ENCODE measurements at places on chromosomes 3 and 15.

- no peak for DNase-seq
Observed at GRCh38 chr15:48178648-48178931, 495 bp upstream of the MYEF2 start.

GRCh38 chr3:160114355-160114995, 110.7 kb upstream of the C3orf80 start:
- DNase-seq = no peak

DNA sequence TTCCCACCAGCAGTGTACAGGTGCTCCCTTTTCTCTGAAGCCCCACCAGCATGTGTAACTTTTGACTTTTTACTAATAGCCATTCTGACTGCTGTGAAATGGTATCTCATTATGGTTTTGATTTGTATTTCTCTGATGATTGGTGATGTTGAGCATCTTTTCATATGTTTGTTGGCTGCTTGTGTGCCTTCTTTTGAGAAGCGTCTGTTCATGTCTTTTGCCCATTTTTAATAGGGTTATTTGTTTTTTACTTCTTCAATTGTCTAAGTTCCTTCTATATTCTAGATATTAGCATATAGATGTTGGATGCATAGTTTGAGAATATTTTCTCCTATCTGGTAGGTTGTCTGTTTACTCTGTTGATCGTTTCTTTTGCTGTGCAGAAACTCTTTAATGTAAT, 14.6 kb downstream of the ACTC1 start:
- no peak for DNase-seq

GRCh38 chr3:109137761-109138160, 1.2 kb downstream of the C3orf85 start:
- no peak for DNase-seq

GRCh38 chr3:150259526-150260397, 148.3 kb upstream of the TSC22D2 start:
- DNase-seq = no peak

DNA sequence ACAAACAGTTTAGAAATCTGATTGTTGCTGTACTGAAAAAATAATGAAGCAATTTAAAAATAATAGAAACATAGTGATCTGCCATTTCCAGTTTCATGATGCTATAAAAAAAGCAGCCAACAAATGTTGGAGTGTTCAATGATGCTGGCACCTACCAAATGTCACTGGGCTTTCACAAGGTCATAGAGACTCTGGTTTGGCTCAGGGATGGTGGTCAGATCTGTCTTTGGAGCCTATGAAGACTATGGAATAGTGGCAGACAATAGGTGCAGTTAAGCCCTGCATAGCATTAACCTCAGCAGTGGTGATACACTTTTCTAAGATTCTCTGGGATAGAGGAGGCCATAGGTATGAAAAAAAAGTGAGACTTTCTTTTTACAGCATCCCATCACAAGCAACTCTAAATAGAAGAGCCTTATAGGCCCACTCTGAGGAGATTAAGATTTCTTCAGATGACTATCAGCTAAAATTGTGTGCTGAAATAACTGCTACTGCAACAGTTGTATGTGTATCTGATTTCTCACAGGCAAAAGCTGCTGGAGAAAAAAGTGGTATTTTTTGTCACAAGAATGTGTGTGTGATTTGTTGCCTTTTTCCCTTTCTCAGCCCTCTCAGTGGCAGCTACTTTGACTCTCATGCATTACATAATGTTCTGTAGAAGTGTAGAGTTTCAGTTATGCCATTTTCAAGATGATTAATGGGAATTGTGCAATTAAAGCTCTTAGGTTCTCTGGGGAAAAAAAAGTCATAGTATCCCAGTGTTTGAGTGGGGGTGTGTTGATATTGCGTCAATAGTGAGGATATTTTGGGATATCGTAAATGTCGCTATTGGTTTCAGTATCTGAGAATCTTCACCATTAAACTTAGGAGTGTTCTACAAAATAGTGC, 137.4 kb downstream of the MBNL1 start:
- no peak for DNase-seq

DNA sequence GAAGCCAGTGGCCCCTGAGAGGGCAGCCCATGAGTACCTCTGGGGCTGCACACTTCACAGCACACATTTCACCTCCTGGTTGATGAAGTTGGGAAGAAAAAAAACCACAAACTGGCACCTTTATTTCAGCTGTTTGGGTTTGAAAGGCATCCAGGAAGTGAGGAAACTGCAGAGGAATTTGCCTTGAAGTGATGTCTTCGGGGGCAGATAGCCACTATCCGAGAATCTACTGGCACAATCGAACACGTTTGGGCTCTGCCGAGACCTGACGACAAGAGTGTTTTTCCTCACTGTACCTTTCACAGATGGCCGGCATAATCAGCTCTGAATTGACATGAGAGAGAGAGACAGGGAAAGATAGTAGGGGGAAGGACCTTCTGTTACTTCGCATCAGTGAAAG, 59.7 kb downstream of the LRIG1 start:
- no peak for DNase-seq

GRCh38 chr15:34616613-34617012, 33.2 kb upstream of the GOLGA8B start:
- DNase-seq = no peak

DNA sequence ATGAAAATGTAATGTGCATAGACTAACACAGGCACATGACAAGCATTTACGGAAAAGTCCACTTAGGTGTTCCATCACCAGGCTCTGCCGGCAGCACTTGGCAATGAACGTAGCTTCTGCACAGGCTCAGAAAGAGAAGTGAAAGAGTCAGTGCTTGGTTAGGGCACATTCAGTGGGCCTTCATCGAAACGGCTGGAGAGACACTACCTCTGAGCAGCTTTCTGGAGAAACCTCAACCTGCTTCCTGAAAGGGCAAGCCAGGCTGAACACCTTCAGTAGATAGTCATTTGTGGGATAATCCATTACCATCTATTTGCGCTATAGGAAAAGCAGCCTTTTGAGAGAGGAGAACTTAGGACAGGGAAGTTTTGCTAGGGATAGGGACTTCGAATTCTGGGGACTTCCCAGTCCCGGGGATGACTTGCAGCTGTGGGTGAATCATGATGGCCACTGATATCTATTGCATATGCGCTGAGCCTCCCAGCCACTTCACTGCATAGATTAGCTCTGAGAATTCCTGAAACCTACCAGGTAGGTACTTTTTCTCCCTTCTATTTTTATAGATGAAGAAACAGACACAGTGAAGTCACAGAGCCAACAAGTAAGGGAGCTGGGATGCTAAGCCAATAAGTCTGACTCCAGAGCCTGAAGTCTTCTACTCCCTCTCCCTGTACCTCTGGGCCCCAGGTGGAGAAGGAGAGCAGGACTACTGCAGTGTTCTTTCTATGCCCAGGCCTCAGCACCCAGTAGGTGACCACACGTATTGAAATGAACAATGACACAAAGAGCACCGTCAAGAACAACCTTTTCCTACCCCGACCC, 4.2 kb upstream of the SH2D7 start:
- no peak for DNase-seq

GRCh38 chr15:31387479-31388118, 61.0 kb downstream of the KLF13 start:
- DNase-seq = peak; percentile 53

DNA sequence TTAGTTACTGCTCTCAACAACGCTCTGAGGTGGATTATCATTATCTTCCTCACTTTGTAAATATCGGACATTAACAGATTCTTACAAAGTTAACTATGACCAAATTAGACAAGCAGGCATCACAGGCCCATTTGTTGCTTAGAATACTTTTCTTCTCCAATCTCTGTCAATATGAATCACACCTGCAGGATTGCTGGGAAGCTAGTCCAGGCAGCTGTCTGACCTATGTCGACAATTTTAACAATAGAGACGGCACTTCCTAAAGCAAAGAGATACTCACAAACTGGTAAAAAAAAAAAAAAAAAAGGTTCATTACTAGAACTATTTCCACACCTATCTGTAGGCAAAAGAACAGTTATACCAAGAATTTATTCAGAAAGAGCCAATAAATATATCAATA, 85.3 kb downstream of the DPH6 start:
- DNase-seq = no peak

GRCh38 chr3:110307065-110307809, 764.4 kb upstream of the NECTIN3 start:
- DNase-seq = no peak

DNA sequence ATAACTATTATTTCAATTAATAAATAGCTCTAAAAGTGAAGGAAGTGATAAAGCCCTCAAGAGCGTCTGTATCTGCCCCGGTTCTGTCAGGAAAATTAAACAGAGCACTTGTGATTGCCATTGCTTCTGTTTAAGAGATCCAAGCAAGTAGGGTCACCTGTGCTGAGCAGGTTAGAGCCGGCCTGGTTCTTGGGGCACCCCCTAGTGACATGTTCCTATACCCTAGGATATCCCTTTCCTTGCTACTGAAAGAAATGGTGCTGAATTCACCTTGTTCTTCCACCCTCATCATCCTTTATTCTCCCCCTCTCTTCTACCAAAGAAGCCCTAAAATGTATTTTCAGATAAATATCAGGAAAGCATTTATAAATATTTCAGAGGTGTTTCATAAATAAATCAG, 323.5 kb downstream of the RORA start:
- no peak for DNase-seq

- DNase-seq = no peak
Observed at GRCh38 chr15:66095871-66096687, 157.5 kb downstream of the MEGF11 start.

- no peak for DNase-seq
Observed at GRCh38 chr3:173939331-173939730, 541.8 kb downstream of the NLGN1 start.

- DNase-seq = no peak
Observed at GRCh38 chr3:149975919-149976318, 5.2 kb upstream of the PFN2 start.

- no peak for DNase-seq
Observed at GRCh38 chr15:92326236-92326635, 67.4 kb upstream of the ST8SIA2 start.

DNA sequence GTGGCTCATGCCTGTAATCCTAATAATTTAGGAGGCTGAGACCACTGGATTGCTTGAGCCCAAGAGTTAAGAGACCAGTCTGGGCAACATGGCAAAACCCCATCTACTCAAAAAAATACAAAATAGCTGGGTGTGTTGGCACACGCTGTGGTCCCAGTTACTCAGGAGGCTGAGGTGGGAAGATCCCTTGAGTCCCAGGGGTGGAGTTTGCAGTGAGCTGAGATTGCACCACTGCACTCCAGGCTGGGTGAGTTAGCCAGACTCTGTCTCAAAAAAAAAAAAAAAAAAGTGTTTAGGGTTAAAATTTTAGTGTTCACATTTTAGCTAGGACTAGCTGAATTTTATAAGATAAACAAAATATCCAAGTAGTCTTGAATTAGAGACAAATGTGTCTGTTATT, 1340.1 kb upstream of the EPHA6 start:
- no peak for DNase-seq

DNA sequence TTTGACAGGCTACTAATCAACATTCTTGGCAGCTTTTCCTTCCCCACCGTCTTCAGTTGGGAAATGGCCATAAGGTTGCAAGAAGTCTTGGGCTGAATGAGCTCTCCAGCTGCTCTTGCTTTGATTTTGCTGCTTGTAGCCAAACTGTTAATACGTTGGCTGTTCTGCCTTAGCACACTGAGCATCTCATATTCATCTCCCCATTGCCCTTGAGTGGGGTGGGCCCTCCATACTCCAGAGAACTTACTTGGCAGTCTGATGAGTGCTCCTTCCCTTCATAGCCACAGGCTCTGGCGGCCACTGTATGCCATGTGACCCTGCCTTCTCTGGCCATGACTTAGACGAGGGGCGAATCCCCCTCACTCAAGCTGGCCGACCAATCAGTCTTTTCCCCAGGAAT, 25.8 kb upstream of the PAQR5 start:
- no peak for DNase-seq

- DNase-seq = peak; percentile 38
Observed at GRCh38 chr3:72724070-72724469, 124.2 kb downstream of the SHQ1 start.

DNA sequence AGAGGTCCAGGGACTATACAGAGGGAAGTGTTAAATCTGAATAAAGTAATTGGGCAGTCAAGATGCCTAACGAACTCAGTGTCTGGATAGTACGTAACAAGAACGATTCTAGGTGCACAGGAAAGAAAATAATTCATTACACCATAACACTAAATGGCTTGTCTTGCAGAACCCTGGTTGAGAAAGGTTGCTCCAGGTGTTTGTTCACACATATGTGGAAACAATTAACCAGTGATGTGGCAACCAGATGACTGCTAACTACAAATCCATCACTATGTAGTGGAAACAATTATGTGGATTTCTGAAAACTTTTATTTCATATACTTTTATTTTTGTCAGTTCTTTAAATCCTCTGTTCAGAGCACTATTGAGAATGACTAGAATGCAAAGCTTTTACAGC, 10.4 kb upstream of the HDC start:
- no peak for DNase-seq

- no peak for DNase-seq
Observed at GRCh38 chr15:42193383-42193782, 14.7 kb downstream of the VPS39 start.

- DNase-seq = no peak
Observed at GRCh38 chr3:141388823-141389621, 20.7 kb downstream of the ZBTB38 start.

- DNase-seq = no peak
Observed at GRCh38 chr3:159356606-159357005, 554.8 kb downstream of the MFSD1 start.

GRCh38 chr3:54572197-54572895, 355.5 kb downstream of the LRTM1 start:
- DNase-seq = no peak

- no peak for DNase-seq
Observed at GRCh38 chr15:60165111-60165510, 161.0 kb downstream of the FOXB1 start.

- no peak for DNase-seq
Observed at GRCh38 chr15:84921121-84921520, 36.7 kb downstream of the SLC28A1 start.

DNA sequence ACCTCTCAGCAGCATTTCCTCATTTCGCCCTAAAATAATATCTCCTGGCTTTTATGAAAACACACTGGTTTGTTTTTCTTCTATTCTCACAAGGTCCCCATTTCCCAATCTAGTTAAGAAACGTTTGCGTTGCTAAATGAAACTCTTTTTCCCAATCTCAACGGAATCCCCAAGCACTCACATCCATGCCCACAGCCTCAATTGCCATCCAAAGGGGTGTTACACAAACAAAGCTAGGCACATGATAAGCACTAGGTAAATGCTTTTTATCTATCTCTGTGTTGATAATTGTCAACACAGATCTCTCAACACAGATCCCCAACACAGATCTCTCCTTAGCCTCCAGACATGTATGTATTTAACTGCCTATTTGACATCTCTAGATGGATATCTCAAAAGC, 35.2 kb upstream of the TF start:
- no peak for DNase-seq

DNA sequence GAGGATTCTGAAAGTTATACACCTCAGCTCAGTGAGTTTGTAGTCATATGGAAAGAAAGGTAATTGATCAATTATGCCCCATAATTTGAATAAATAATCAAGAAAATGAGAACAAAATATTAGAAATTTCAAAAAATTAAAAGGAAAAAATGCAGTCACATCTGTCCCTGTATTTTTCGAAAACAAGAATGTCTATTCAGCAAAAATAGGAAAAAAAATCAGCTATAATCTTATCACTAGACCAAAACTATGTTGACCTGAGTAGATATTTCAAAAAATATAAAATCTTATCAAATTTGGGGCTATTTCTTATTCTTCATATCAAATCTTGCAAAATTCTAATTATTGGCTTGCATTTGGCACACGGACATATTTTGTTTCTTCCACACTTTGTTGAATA, 501.2 kb upstream of the CNTN3 start:
- no peak for DNase-seq

GRCh38 chr3:122105626-122106025, 50.5 kb downstream of the CD86 start:
- peak; percentile 30 for DNase-seq
